ENCODE measurements at places on chromosomes 4 and X.

- DNase-seq: no peak
Measured at GRCh38 chr4:6542951-6543350, 32.0 kb upstream of the MAN2B2 start.

DNA sequence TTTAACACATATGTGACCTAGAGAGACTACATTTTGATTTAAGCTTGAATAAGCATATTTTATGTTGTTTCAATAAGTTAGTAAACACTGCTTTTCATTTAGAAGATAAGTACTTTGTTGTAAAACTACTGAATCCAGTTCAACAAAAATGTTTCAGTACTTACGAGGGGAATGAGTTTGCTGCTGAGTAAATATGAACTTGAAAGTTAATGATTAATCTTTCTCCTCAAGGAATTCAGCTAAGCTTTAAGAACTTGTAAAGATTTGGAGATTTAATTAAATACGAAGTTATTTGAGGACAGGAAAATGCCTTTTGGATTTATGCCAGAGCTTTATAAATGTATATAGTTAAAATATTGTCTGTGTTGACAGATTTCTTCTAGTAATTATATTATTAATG, 933.0 kb upstream of the LCORL start:
- no peak for DNase-seq

GRCh38 chr4:26275281-26275680, 45.5 kb upstream of the RBPJ start:
- no peak for DNase-seq

DNA sequence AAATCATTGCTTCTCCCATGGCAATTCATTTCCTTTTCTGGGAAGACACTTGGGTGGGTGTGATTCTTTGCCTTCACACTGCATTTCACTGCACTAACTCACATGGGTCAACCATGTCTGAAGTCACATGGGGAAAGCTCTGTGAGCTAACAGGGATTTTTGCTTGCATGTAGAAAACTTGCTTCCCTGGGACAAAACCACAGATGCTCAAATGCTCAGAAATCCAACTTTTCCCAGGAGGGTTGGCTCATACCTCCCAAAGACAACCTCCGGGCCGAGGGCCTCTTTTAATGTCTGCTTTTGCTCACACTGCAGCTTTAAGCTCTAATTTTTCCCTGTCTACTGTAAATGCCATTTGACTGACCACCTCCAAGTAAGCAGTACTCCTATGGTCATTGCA, 1695.2 kb downstream of the STIM2 start:
- DNase-seq: no peak
